CD8-positive, alpha-beta memory T cell (primary cell): ENCODE measurements at places on chromosomes 12 and 14. TPM values are rescaled to one million over a fixed set of nuclear protein-coding genes. Genes with fewer than 3 reads are reported as not detected.

DNA sequence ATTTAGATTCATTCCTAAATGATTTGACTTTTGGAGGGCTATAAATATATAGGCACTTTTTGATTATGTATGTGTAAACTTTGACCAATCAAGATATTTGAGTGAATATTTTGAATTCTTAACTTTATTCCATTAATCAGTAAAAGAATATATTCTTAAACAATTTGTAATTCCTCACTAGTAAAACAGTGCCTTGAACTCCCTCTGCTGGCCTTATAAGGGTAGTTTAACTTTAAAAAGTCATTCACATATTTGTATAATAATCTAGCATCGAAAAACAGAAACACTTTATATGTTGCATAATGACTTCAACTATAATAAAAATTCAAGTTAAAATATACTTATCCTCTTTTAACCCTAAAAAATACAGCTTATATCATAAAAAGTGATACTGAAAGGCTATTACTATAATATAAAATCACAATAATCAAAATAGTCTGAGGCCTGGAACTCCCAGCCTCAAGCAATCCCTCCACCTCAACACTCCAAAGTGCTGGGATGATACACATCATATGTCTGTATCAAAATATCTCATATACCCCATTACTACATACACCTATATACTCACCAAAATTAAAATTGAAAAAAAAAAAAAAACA lies 31.2 kb downstream of the CCDC59 start:
- no peak for DNase-seq

DNA sequence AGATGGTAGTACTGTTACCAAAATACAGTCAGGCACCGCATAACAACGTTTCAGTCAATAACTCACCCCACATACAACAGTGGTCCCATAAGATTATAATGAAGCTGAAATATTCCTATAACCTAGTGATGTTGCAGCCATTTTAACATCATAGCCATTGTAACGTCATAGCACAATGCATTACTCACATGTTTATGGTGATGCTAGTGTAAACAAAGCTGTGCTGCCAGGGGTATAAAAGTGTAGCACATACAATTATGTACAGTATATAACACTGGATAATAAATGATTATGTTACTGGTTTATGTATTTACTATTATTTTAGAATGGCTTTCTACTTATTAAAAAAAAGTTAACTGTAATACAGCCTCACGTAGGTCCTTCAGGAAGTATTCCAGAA lies 37.0 kb downstream of the GPR137C start:
- DNase-seq = no peak

STYX gene
- total RNA-seq = 21.2 TPM

- DNase-seq = no peak
These were observed 65.9 kb upstream of the WSCD2 start for GRCh38 chr12:108063192-108063591.

DNA sequence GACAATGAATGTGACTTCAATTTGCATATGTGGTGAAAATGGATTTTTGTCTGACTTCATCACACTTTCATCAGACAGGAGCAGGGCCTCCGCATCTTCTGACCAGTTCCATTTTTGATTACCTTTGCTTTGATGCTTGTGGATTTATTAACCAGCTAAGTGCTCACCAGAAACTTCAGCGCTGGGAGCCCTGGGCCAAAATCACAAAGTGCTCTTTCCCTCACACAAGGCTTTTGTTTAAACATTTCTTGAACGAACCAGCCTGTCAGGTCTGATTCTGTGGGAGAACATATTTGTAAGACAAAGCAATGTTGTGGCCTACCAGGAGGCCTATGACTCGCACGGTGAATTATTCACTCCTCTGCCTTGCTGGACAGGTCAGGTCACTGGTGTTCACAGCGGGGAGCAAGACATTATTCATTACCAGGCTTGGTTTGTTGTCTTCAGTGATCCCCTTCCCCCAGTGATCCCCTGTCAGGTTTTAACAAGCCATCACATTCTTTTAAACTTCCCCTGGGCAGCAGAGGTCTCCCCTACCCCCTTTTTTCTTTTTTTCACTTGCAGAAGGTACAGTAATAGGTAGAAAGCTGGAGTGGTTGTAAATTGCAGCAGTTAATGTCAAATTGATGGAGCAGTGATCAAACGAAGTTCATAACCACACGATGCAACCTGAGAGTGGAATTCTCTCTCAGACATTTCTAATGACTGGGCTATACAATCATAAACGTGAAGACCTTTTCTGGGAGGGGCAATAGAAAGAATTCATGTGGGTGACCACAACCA lies 167.5 kb upstream of the PRICKLE1 start:
- no peak for DNase-seq

FAM186B gene
- 0.11 TPM for total RNA-seq

DNA sequence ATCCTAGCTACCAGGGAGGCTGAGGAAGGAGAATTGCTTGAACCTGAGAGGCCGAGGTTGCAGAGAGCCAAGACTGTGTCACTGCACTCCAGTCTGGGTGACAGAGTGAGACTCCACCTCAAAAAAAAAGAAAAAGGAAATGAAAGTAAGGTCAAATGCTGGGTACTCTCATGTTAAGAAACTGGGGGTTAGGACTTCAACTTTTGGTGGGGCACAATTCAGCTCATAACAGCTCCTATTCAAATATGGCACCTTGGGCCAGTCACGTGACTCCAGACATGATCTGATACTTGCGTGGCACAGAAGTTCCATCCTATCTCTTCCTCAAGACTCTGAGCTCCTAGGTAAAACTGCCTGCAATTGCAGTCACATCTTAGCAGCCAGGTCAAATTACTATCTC lies 142.7 kb downstream of the EGLN3 start:
- no peak for DNase-seq

GRCh38 chr14:103708750-103709187 lies 6.5 kb downstream of the XRCC3 start:
- DNase-seq = no peak

GRCh38 chr12:25495331-25496097 lies 57.6 kb downstream of the LMNTD1 start:
- no peak for DNase-seq

SLC4A8 gene
- 2.0 TPM for total RNA-seq

DNA sequence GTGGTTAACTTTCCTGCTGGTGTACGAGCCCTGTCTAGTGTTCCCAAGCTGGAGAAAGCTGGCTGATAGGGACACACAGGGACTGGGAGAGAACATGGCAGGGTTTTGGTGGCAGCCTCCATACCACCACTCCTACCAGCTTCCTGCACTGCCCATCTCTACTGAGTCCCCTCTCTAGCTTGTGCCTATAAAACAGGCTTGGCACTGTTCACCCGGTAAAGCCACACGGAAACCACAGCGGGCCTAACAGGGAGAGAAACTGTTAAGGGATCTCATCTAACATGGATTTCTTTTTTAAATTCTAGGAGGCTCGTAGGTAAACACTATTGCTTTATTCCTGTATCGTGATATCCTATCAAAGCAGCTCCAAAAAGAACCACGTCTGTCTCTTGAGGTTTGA lies 204.7 kb downstream of the TTC7B start:
- no peak for DNase-seq

- no peak for DNase-seq
These were observed 2.4 kb downstream of the LRIG3 start for GRCh38 chr12:58917699-58918468.

GRCh38 chr12:103814436-103814835 lies 26.6 kb downstream of the NT5DC3 start:
- no peak for DNase-seq

ASIC1 gene
- 6.4 TPM for total RNA-seq

HOXC13 gene
- not detected for total RNA-seq

DNA sequence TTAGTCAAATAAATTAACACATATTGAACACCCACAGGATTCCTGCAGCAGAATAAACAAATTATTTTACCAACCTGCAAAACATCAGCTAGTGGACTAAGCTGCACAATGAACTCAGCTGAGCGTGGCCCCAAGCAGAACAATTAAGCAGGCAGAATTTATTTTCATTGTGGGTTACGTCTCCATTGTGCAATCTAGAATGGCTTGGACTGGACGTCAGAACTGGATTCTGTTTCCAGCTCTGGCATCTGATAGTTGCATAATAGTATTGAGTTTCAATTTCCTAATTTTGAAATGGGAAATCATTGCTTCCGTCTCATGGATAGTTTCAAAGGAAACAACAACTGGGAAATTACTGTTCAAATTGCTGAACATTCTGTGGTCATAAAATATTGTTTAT lies 35.5 kb upstream of the RERG start:
- no peak for DNase-seq

ZDHHC22 gene
- total RNA-seq = not detected

DNA sequence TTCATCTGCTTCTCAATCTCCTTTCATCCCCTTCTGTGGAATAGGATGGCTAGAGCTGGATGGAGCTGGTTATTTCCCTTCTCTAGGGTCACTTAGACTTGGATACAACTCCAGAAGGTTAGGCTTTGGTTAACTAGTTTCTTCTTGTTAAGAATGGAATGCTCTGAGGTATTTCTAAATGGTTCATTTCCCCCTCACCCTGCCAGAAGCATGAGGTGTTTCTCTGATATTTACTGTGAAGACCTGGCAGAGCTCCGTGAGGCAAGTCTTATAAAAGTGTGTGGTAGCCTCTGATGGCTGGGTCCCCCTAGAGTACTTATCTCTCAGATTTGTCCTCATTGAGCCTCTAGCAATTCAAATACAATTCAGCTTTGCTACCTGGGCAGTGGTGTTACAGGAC lies 207.9 kb downstream of the SLC16A7 start:
- no peak for DNase-seq
